ENCODE measurements at places on chromosomes 5 and 9.
A peak's percentile ranks its signal among the peaks of the same experiment; 100 is the strongest.

GRCh38 chr9:132543960-132544359 lies 38.4 kb upstream of the BARHL1 start:
- no peak for DNase-seq

DNA sequence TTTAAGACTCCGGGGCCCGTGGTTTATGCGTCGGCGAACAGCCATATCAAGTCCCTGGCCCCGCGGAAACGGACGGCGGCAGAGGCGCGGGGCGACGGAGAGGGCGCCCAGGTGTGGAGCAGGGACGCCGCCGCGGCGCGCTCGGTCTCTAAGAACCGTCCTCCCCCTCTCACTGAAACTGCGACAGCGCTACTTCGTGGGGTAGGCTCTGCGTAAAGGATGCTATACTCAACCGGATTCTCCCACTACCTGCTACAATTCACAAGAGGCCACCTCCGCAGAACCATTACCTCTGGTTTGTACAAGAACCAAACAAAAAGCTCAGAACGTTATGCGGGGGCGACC lies 404 bp downstream of the MRNIP start:
- peak; percentile 33 for DNase-seq

DNA sequence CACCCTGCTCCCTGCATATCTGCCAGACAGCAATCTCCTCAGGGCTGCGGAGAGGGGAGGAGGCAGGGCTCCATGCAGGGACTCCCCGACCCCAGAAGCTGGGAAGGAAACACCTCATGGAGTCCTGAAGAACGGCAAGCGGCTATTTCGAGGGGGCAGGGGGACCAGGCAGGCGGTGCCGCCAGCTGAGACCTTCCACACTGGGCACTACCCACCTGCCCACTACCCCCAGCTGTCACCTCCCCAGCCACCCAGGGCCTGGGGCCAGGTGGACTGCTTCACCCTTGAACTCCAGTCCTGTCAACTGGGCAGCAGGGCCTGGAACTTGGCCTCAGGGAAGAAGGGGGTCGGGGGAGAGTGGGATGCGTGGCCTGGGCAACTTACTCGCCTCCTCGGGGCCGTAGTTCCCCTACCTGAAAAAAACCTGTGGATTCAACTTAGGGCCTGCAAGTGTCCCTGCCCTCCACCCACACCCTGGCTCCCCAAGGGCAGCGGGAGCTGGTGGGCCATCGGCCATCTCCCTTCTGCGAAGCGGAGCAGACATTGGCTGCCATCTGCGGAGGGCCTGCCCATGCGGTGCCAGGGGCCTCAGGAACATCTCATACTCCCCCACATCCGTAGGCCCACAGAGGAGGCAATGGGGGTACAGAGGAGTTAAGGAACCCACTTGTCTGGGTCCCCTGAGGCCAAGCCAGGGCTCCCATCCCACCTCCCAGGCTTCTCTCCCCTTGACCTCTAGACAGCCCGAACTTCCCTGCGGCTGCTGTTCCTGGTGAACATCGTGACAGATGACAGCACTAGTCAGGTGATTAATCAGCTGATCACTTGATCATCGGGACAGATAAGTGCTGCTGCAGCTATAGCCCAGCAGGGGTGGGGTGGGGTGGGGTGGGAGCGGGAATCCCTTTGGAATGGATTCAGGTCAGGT lies 18.5 kb upstream of the RALGDS start:
- DNase-seq, result no peak

DNA sequence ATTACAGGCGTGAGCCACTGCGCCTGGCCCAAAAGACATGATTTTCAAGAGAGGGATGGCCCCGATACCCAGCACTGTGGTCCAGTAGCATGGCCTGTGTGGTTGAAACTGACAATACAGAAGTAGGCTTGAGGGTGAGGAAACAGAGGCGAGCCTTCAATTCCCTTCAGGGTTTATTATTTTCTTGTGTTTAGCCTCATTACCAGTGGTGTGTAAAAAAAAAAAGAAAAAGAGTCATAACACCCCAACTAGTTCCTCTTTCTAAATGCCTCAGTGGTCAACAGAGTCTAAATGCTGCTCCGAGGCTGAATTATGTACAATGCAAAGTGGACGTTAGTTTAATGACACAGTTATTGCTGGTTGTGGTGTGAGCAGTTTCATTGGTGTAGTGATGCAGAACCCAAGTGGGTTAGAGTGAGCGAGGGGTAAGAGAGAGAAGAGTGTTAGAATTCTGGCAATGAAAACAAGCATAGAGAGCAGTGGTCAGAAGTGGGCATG lies 58.8 kb downstream of the SNX30 start:
- DNase-seq, result no peak

GRCh38 chr9:87781331-87781730 lies 55.4 kb downstream of the CTSL start:
- no peak for DNase-seq

DNA sequence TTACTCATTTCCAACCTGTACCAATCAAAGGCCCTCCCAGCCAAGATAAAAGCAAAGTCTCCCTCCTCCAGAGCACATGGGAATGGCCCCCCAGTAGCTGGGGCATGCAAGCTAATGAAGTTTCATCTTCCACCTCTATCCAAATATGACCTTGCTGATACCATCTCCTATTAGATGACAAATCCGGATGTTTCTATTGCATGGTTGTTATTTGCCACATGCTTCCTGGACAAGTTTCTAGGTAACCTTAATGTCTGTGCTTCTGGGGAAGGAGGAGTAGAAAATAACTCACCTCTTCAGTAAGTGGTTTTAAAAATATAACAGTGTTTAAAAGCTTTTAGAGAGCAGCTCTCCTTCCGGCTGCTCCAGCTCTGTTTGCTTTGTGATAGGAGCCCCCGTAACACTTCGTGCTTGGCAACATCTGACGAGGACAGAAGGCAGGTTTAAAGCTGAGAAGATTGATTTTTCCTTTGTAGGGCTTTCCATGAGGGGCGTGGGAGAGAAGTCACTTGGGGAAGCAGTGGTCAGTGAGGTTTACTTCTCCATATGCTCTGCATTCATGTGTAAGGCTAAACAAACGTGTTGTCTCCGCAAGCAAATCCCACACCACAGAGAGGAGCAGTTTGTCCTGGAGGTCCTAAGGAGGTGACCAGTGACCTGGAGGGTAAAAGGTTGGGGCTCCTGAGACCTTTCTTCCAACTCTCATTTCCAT lies 40.3 kb upstream of the GLRX start:
- no peak for DNase-seq

- no peak for DNase-seq
These were observed 106.3 kb upstream of the SSBP2 start for GRCh38 chr5:81856948-81857928.

GRCh38 chr9:84778570-84778969 lies 109.0 kb downstream of the NTRK2 start:
- DNase-seq, result no peak

DNA sequence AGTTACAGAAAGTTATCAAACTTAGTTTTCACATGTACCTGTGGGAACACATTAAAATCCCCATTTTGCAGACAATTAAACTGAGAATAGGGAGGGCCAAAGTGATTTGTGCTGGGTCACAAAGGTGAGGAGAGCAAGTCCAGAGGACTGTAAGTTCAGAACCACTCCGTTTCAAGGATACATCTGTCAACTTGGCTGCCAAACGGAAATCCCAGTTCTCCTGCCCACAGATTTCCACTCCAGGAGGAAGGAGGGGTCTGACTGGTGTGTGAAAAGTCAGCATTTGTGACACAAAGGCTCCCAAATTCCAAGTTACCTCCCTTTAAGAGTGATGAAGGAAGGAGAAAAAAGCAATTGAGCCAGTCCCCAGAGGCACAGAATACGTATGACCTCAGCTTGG lies 42.3 kb downstream of the PRELID2 start:
- no peak for DNase-seq

GRCh38 chr9:34375901-34376595 lies 650 bp downstream of the MYORG start:
- no peak for DNase-seq

DNA sequence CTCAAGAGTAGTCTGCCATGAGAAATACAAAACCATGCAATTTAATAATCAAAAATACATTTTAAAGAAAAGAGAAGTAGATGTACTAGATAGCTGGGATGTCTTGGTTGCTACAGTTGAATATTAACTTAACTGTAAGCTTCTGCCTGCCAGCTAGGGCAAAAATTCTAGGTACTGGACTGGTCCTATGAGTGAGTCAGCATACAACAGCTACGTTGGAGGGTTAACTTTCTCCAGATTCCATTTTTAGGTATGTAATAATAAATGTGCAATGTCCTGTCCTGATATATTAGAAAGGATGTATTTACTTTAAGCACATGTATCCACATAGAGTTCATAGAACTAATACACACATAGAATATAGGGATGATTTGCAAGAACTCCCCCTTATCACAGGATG lies 230.1 kb downstream of the CAAP1 start:
- DNase-seq, result no peak

DNA sequence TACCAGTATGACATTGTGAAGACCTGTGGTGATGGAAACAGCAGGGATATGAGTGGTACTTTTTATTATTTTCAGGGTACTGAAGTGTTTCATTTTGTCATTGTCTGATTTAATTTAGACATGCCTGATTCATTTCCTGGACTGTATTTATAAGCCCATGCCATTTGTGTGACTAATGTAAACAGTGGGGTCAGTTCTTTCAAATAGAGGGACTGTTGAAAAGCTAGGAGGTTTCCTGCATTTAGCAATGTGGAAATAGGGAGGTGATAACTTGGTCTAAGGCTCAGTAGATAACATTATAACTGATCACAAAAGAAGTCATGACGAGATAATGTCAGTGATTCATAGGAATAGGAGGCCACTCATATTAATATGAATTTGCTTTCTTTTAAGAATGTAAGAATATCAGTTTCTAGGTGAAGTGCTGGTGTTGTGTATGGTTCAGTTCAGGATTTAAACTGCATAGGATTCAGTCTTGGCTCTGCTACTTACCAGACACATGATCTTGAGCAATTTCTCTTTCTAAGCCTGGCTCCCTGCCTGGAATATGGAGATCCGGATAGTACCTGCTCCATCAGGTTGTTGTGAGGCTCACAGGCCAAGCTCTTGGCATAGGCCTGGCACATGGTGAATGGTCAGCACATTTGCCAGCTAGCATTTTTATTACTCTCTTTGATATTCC lies 7.5 kb downstream of the RASGRF2 start:
- no peak for DNase-seq

DNA sequence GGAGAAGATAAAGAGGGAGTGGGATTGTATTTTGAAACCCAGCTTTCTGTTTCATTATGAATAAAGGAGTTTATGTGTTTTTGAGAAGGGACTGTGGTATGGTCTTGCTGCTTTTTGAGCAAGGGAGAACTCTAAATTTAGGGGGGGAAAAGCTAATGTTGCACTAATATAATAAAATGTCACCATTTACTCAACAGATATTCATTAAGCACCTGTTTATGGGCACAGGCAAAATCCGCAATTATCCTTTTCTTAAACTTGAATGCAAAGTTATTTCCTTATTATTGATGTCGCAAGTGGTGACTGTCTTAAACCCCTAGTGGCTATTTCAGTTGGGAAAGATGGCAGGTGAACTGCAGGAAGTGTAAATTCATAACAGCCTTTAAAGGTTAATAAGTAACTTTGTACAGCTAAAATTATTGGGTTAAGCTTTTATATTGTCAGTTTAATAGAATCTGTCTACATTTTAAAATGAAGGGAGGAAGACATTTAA lies 1.5 kb downstream of the CDC42SE2 start:
- no peak for DNase-seq

- no peak for DNase-seq
These were observed 1.8 kb downstream of the FGF10 start for GRCh38 chr5:44387406-44387805.

- no peak for DNase-seq
These were observed 1.8 kb downstream of the UBAP2 start for GRCh38 chr9:34046784-34047379.

- no peak for DNase-seq
These were observed 26.7 kb downstream of the ERGIC1 start for GRCh38 chr5:172860520-172861443.

DNA sequence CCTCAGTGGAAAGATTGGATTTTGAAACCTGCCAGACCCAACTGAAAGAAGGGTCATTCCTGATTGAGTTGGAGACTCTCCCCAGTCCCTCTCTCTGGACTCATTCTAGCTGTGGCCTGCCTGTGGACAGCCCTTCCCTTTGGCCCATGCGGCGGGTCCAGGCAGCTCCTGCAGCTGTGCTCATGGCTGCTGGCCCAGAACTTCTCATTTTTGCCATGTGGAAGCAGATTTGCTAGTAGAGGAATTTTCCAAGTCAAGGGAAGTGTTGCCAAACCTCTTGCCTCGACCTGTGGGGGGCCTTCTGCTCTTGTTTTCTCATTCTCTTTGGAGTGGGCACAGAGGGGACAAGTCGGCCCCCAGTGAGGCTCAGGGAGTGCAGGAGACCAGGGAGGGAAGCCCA lies 89.2 kb downstream of the ANKRD33B start:
- DNase-seq, result no peak

DNA sequence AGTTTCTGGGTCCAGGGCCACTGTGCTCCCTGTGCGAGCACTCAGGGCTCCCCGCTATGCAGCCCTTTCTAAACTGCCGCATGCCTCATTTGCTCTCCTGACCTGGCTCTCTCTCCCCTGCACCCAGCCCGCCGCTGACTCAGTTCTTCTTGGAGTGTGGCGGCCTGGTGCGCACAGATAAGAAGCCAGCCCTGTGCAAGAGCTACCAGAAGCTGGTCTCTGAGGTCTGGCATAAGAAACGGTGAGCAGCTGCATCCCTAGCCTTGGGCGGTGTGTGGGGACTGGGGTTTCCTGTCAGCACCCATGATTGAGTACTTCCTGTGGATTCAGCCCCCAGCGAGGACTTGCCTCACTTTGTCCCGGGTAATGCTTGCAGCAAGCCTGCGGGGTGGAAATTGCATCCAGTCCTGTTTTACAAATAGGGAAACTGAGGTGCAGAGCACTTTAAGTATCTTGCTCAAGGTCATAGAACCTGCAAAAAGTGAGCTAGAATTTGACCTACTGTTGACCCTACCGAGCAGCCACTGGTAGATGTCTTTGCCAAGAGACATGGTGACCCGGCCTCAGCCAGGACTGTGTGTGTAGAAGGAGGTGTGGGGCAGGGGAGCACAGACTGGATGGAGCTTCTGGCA lies 27.9 kb downstream of the USP20 start:
- no peak for DNase-seq

- DNase-seq, result no peak
These were observed 249.6 kb downstream of the PAPPA start for GRCh38 chr9:116403171-116403570.

DNA sequence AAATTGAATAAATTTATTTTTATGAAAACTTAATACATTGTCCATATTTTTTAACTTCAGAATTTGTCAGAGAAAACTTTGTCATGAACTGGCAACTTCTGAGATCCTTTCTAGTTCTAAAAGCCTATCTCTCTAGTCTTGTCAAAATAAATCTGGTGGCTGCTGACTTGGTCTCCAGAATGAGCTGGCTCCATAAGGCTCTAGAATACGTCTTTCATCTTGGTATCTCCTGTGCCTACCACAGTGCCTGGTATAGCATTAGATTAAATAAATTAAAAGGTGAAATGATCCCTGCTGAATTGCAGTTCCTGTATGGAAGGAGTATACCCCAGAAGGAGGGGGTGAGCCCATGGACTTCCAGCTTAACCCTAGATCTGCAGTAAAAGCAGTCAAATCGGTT lies 2.6 kb upstream of the FOCAD start:
- no peak for DNase-seq
